ENCODE measurements at places on chromosomes 2 and 18.
A peak's percentile ranks its signal among the peaks of the same experiment; 100 is the strongest.

DNA sequence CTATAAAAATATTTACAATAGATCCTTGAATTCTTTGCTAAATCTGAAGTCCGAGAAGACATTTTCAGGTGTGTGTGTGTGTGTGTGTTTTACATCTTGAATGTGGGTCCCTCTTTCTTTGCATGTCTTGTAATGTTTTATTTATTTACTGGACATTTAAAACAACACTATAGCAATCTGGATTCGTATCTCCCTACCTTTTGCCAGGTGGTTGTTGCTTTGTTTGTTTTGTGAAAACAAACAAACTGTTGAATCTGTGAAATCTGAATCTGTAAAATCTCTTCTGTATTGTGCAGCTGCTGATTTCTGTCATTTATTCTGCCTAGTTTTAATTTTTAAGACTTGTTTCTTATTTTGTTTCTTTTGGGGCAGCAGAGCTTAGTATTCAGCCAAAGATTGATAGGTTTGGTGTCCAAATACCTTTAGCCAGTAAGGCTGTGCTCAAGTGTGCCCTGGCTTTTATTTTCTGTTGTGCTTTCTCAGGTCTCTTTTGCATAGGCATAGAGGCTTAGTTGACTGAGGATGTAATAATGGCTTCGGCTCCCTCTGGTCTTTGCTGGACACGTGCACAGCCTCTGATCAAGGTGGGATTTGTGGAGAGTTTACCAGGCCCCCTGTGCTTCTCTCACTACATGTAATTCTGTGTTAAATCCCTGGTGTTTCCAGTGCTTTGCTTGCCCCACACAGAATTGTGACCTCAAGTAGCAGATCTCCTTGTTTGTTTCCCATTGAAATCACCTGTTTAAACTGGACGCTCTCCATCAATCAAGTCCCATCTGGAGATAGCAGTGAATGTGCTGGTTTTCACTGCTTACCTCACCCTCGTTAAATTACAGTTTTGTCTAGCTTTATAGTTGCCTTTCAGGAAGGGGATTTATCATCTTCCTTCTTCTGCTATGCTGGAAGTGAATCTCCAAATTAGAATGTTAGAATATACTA, 71.1 kb downstream of the BIRC6 start:
- DNase-seq, result no peak

DNA sequence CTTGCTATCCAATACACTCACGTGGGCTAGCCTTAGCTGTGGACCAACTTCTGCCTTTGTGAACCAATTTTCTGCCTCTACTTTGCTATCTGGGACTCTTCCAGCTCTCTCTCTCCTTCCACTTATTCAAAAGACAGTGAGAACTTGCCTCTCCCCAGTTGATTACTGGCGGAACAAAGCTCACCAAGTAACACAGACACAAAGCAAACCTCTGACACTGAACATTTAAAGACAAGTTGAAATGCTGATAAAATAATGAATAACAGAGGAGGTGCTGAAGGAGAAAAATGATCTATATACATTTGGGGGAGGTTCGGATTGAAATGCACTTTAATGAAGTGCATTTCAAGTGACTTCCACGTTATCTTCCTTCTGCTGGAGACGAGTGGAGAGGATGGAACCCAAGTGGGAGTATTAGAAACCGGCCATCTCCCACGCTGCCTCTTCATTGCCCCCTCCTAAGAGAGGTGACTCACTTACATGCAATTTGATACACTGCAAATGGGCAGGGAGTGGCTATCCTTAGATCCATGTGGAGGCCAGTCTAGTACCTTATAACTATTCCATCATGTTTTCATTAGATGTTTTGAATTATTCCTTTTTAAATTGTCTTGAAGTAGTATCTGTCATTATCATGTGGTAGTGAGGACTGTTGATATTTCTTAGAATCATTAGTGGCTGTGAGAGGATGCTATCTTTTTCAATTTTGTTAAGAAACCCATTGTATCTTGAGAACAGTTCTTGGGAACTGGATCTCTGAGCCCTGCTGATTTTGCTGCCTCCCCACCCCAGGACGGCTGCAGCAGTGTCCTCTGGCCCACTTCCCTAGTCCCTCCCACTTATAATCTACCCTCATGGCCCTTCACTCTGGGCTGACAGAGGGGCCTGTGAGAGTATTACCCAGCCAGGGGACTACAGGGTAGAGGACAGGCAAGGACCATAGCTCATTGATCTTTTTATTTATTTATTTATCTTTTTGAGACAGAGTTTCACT, 6.0 kb upstream of the GLI2 start:
- DNase-seq, result peak; percentile 69

DNA sequence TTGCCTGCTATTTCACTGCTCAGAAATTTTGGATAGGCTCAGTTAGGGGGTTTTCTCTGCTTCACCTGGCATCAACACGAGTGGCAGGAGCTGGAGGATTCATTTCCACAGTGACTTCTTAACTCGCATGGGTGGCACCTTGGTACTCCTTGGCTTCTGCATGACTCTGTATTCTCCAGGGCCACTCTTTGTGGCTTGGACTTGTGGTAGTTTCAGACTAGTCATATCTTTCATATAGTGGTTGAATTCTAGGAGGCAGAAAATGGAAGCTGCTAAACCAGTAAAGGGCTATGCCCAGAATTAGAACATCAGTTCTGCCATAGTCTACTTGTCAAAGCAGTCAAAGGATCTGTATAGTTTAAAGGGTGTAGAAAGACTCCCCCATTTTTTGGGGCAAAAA, 6.8 kb downstream of the MAIP1 start:
- DNase-seq, result no peak

GRCh38 chr2:53257287-53257686, 510.3 kb upstream of the CHAC2 start:
- no peak for DNase-seq

GRCh38 chr2:70919672-70920366, 15.9 kb upstream of the ATP6V1B1 start:
- DNase-seq, result peak; percentile 69

- no peak for DNase-seq
These were observed 2.3 kb downstream of the SFXN5 start for GRCh38 chr2:73069041-73069854.

DNA sequence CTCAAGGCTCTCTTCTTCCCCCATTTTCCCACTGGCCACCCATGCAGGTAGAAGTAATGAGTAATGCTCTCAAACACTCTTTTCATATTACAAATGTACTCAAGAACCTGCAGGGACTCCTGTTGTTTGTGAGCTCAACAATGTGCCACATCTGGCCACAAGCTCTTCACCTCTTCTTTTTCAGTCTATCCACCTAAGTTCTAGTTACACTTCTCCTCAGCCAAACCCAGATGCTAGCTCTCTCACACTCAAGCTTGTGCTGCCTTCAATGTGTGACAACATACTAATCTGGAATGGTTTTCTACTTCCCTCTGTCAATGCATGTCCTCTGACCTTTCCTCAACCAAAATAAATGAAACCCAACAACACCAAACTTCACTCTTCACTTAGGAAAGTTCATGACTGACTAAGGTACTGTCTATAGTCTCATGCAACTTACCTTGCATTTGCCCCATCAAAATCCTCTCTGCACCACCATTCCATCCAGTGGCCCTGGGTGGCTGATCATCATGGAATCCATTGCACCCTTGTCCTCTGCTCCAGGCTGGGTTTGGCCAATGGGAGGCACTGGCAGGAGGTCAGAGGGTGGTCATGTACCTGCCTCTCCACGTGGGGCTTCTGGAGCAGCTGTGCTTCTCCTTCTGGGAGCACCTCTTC, 5.3 kb upstream of the IL18R1 start:
- no peak for DNase-seq

- DNase-seq, result no peak
These were observed 145.9 kb downstream of the TNS1 start for GRCh38 chr2:217856871-217857270.

DNA sequence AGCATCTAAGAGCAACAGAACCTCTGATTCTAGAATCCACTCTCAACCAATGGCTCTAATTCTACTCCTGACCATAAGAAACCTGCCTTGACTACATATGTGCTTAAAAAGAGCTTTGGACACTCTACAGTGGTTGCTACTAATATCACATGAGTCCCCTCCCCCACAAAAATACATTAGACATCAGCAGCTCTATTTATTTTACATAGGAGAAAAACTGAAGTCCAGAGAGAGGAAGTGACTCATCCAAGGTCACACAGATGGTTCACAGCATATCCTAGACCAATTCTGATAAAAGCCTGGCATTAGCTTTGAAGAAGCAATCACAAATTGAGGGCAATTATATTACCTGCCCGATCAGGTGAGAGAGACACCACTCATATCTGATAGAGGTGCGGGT, 49.8 kb downstream of the ALK start:
- DNase-seq, result no peak

DNA sequence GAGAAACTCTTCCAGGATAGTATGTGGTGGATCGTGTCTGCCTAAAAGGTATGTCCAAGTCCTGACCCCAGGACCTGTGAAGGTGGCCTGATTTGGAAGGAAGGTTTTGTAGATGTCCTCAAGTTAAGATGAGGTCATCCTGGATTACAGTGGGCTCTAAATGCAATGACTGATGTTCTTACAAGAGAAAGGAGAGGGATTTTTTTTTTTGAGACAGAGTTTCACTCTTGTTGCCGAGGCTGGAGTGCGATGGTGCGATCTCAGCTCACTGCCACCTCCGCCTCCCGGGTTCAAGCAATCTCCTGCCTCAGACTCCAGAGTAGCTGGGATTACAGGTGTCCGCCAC, 19.9 kb downstream of the MBP start:
- no peak for DNase-seq

DNA sequence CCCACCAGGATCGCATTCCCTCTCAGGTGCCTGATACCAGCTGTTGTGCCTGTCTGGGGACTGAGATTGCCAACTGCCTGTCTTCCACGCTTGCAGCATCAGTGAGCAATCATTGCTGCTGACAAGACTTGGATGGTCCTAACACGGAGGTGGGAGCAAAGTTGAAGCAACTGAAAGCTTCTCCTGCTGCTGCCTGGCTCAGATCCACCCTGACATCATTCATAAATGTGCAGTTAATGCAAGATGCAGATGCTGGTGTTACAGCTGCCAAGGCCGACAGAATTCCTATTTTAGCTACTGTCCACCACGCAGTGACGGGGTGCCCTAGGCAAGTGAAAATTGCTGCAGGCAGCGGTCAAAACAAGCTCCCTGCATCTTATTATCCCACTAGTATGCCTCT, 131.4 kb downstream of the VWC2L start:
- DNase-seq, result no peak

DNA sequence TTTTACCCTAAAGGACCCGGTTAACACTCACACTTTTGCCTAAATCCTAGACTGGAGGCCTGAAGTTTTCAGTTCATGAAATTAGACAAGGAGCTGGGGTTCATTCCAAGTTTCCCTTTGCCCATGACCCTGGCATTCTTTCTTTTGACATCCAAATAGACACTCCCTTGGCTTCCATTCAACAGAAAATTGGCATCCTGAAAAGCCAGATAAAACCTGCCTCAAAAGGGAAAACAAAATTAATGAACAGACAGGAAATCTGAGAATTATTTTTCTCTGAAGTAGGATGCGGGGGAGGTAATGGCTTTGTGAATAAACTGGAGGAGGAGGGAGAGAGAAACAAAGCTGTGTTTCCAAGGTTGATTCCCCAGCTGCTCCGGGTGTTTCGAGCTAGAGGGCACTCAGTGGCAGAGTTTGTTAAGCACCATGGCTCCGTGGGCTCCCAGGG, 41.0 kb downstream of the SPP2 start:
- DNase-seq, result no peak

DNA sequence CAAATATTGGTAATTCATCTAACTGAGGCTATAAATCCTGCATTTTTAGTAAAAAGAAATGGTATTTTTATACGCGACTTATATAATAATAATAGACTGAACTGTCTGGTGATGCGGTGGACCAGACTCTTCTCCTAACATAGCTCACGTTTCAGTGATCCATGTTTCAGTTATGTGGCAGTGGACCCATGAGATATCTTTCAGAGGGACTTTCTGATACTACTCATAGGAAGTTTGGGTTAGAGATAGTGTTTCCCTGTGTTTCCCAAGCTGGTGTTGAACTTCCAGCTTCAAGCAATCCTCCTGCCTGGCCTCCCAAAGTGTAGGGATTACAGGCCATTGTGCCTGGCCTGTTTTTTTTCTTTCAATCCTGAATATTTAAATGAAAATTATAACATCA, 59.2 kb downstream of the KCTD1 start:
- no peak for DNase-seq

DNA sequence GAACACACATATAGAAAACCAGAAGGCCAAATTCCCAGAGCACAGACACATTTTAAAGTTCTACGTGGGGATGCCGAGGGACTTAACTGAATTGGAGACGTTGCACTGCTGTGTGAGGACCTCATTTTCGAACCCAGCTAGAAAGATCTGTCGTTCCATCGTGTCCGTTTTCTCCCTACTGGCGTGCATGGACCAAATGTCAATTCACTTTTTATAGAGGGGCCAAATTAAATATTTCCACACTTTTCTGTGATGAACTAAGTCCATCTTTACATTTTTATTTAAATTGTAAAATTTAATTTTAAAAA, 692 bp upstream of the TSHZ1 start:
- DNase-seq, result no peak

DNA sequence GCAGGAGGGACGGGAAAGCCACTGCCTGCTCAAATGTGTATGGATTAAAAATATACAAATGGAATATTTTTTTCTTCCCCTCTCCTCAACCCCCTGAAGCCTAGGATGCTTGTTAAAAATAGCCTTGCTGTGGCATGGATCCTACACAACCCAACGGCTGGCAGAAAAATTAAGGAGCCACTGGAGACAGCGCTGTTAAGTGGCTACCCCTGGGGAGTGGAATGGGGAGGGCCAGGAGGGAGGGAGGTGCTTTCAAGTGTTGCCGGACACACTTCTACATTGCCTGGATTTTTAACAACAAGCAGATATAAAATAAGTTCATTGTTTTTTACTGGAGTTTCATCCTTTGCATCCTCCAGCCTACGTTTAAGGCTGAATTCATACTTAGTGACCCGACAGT, 66.6 kb downstream of the ZBTB7C start:
- no peak for DNase-seq

DNA sequence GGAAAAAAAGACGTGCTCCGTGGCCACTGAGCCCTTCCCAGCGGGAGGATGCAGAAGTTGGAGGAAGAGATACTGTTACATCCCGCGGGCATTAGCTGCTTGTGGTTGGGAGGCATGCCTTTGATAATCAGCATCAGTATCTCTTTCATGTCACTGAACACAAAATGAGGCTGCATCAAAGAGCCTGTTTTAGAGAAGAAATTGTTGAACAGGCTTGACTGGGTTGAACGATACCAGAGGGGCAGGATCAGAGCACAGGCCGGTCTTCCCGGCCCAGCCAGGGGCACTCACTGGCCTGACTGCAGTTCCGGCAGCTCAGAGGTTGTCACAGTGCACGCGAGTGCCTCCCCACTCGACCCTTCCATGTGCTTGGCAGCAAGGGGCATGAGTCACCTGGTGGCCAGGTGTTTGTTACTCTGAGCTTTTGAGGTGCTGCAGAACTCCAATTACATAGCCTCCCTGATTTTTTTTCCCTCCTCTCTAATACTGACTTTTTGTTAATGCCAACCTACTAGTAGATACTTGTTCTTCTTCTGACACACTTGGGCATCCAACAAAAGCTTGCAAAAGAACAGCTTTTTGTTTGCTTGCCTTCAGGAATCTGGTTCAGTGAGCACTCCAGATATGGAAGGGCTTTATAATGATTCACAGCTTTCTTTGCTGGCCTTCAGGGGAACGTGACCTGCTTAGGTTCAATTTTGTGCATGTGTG, 121.6 kb downstream of the VAPA start:
- DNase-seq, result peak; percentile 62

- DNase-seq, result no peak
These were observed 541.7 kb upstream of the MEX3C start for GRCh38 chr18:51739044-51739666.

GRCh38 chr2:130390460-130391057, 34.7 kb downstream of the PTPN18 start:
- DNase-seq, result no peak
